ENCODE measurements at places on chromosomes 1 and 21.

DNA sequence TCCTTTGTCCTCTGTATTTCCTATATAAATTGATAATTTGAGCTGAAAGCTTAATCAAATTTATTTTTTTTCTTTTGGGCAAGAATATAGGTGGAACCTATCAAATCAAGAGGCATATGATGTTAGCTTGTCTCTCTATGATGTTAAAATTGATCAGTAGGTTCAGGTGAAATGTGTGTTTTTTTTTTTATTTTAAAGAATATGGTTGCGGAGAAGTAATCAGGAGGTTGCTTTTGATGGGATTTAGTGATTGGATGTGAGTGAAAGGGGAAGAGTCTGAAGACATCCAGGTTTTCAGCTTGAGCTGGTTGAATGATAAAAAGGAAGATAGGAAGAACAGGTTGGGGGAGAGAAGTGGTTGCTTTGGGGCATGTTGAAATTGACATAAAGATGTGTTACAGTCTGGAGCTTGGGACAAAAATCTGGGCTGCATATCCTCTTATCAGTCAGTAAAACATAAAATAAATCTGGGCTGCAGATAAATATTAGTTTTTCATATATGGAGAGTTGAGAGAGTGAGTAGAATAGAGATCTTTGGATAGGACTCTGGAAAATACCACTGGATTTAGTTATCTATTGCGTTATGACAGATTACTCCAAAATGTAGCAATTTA is 5.1 kb downstream of the OSBPL9 start:
- no peak for DNase-seq

- DNase-seq = no peak
These were observed 107.5 kb downstream of the TIAM1 start for GRCh38 chr21:31236528-31236927.

DNA sequence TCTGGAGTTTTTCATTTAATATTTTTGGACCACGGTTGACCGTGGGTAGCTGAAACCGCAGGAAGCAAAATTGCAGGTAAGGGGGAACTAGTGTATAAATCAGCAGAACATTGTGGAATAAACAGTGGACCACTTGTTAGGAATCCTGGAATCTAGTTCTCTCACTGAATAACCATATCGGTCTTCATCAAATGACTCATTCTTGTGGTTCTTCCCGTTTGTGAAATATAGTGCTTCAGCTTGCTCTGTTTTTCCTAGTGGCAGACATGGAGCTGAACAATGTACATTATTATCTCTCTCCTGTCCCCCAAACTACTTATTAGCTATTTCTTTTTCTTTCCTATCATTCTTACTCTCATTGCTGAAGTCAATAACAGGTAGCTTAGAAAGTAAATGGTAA is 61.9 kb downstream of the HSPA13 start:
- DNase-seq = no peak

DNA sequence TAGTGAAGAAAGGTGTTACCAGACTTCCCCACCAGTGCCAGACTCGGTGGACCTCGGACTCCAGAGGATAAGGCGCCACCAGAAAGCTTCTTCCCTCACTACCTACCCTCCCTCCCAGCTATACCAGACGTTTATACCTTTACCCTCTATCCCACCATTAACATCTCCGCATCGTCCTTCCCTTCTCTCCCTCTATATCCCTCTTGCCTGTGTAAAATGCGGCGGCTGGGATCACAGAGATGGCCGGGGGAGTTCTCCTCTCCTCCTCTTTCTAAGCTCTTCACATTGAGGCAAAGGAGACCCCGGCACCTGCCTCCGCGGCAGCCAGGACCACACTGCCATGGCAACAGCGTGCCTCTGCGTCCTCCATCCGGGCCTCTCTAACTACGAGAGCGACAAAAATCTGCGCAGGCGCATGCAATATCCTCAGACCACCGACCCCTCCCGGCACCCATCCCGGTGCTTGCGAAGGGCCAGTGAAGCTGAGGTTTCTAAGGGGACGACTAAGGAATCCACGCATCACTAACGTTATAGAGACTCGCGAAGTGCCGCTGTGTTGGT is at the start of gene CCDC181:
Gene CCDC181 (minus strand): TSS at position 394 of the 561 bp plus-strand sequence. CDS start 2,547 bp downstream, outside the sequence.
- peak; percentile 56 for DNase-seq

GRCh38 chr1:16204634-16205333 is 7.7 kb downstream of the ARHGEF19 start:
- DNase-seq = no peak

DNA sequence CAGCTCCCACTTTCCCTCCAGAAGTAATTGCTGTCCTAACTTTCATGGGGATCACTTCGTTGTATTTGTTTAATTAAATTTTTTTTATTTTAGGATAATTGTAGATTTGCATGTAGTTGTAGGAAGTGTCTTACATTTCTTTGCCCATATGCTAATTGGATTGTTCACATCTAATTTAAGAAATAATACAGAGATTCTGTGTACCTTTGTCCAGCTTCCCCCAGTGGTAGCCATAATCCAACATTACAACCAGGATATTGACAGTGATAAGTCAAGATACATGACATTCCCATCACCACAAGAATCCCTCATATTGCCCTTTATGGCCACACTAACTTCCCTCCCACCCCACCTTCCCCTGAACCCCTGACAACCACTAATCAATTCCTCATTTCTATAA is 136.6 kb downstream of the PRDM2 start:
- DNase-seq = no peak

DNA sequence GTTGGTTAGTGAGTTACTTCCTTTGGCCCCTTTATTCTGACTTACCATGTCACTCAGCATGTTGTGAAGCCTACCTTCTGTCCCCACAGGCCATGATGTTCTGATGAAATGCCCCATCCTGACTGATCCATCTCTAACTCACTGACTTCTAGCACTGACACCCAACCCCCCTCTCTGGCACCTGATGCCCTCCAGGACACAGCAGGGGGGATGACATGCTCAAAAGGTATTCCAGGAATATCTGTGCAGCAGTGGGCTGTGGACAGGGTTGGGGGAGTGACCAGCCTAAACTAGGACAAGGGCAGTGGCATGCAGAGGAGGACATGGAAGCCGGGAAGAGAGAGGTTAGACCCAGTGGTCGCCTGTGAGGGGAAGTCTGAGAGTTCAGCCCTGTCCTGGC is 25.5 kb downstream of the SYT2 start:
- DNase-seq = no peak

GRCh38 chr1:20821466-20821865 is 34.4 kb upstream of the HP1BP3 start:
- DNase-seq = no peak

DNA sequence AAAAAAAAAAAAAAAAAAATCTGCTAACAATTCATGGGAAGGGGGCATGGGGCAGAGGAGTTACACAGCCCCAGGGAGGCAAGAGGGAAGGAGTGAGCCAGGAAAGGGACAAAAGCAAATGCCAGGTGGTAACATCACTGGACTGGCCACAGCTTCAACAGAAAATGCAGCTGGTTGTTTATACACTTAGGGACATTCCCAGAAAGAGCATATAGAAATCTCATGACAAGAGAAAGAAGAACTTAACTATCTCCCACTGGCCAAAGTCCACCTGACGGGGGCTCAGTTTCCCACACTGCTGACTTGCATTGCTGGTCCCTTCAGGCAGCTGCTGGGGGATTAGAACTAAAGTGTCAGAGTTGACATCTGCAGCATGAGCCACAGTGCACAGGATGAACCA is 14.8 kb downstream of the IL12RB2 start:
- no peak for DNase-seq

GRCh38 chr1:172833954-172834353 is 175.1 kb downstream of the FASLG start:
- no peak for DNase-seq

DNA sequence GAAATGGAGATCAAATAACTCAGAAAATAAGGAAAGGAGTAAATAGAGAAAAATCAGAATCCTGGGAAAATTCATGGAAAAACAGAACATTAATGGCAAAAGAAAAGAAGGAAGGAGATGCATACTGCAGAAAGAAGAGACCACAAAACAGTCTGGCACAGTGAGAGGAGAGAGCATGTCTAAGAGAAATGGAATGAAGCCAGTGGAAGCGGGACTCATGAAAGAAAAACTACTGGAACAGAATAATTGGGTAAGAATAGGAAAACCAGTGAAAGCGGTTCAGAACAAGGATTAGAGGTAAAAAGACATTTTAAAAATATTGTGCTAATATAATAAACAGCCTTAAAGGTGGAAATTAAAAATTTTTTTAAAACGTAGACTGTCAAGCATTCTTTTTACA is 93.6 kb upstream of the GREM2 start:
- no peak for DNase-seq

GRCh38 chr1:212762839-212763238 is 28.7 kb downstream of the NSL1 start:
- no peak for DNase-seq

GRCh38 chr21:38815060-38815405 is 9.3 kb downstream of the ETS2 start:
- no peak for DNase-seq

GRCh38 chr1:17886838-17887441 is 131.8 kb downstream of the ACTL8 start:
- no peak for DNase-seq

- no peak for DNase-seq
These were observed 29.5 kb downstream of the PLPPR5 start for GRCh38 chr1:98975113-98975512.

DNA sequence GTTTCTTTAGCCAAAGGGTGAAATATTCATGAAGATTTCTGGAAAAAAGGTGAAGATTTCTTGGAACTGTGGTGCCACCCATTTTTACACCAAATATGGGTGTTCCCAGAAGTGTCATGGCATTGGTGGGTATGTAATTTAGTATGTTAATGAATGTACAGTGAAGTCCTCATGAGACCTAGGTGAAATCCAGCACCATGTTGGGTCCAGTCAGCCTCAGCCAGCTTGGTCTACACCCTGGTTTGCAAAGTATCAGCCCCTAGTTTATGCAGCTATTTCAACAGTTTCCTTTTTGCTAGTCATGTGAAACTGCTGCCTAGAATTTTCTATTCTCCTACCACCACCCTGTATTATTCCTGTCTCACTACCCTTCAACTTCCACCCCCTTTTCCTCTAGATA is 63.1 kb upstream of the CXADR start:
- no peak for DNase-seq

- DNase-seq = no peak
These were observed 189.9 kb upstream of the BEND5 start for GRCh38 chr1:48966583-48966982.

DNA sequence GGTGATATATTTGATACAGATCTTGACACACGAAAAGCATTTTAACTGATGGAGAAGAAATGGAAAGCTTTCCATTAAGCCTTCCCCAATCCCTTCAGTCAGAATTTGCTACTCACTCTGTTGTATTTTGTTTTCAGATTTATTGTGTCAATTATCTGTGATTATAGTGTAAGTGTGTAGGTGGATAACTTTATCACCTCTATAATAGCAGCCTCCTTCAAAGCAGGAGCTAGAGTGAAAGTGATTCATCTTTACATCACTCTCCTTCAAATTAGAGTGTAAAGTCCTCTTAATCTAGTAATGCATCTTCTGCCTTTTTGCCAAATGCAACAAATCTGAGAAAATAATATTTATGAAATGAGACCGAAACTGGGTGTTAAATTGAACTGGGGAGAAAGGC is 459.7 kb upstream of the ZP4 start:
- no peak for DNase-seq

DNA sequence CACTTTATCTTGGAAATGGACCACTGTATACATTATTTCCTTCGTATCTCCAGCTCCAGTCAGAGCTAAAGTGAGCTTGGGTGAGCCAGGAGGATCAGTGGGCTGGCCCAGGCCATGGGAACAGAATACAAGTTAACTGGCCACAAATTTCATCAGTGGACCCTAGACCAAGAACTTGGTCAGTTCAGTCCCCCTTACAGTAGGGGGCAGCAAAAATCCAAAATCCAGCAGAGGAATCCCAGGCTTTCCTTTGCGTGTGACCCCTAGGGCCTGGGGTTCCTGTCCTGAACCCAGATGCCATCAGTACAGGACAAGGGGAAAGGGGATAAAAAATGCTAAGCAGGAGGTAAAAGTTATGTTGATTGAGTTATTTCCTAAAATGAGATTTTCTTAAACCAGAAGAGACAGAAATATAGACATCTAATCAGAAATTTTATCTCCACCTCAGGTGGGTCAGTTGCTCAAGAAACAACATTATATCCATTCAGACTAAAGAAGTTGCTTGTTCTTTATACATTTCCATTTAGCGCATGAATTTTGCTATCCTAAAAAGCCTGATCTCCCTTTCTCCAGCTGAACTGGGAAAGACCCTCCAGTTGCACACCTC is 24.1 kb upstream of the LCE5A start:
- DNase-seq = no peak

DNA sequence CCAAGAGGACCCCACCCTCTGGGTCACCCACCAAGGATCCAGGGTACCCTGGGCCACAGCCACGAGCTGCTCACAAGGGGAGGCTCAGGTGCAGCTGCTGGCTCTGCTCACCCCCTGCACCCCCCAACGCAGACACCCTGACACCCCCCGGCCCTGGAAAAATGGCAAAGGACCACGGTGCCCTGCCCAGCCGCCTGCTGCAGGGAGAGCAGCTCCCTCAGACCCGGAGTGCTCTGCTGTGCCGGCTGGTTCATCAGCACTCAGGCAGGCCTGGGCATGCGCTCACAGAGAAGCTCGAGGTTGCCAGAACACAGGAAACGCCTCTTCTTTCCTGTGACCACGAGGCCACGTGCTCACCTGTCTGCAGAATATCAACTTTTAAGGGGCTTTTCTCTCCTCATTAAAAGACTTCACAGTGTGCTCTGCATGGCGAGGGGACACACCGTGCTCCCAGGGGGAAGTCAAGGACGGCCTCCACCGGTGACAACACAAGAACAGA is 4.3 kb upstream of the C1QTNF12 start:
- DNase-seq = no peak

GRCh38 chr1:80036690-80037432 is 1030.3 kb upstream of the ADGRL4 start:
- DNase-seq = no peak

DNA sequence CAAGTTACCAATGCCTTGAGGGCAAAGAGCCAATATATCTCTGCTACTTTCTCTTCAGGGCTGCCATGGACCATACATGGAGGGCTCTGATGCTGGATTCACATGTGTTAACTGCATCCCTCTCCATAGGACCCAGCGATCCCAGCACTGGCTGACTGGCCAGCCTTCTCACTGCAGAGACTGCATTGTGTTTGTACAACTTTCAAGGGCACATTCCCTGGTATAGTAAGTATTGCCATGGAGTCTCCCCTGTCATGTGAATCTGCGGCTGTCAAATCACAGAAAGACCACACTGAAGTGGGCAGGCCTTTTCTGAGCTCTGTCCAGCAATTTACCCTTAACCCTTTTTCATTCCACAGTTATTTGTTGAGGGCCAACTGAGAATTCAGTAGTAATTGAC is 449.8 kb downstream of the OMA1 start:
- DNase-seq = no peak

GRCh38 chr1:152870831-152871730 is 7.0 kb upstream of the SMCP start:
- no peak for DNase-seq

- DNase-seq = no peak
These were observed 1920.4 kb downstream of the MRPL39 start for GRCh38 chr21:23686737-23687523.

DNA sequence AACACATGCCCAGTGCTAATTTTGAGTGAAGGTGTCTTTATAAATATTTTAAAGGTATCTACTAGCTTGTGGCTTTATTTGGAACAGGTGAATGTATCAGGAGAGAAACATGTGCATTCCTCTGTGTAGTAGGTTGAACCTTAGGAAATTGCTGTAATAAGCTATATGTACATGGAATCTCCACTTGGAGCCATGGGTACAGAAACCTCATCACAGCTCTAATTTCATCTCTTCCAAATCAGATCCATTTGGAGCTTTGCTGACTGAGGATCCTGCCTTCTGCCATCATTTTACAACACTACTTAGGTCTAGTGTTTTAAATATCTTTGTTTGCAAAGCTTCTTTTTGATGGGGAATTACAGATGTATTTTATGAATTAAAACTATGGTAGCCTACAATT is 2.1 kb downstream of the KCNK2 start:
- no peak for DNase-seq
